Neural progenitor cell (in vitro differentiated cells): ENCODE measurements at places on chromosomes 5 and 9.

GRCh38 chr9:93945400-93946337 lies 9.5 kb downstream of the BARX1 start:
- DNase-seq, result peak; percentile 44
- no peaks in the 10 kb centered on the region for H3K36me3 ChIP-seq
- H3K4me1 ChIP-seq, result peaks cover 27% of the 10 kb centered on the region

DNA sequence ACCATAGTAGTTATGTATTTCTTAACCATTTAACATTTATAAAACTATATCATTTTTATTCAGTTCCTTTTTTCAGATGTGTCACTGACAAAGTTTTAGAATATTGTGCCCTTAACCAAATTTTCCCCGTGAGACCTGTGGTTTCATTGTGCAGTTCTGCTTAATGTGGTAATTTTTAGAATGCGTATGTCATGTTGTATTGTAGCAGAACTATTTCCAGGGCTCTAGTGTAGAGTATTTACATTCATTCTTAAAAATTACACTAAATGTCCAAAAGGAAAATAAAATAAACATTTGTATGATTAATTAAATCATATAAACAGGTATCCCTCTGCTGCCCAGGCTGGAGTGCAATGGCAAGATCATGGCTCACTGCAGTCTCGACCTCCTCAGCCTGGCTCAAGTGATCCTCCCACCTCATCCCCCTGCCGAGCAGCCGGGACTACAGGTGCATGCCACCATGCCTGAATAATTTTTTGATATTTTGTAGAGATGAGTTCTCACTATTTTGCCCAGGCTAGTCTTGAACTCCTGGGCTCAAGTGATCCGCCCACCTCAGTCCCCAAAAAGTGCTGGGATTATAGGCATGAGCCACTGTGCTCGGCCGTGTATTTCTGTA lies 15.4 kb downstream of the SERINC5 start:
- no peak overlapping the region for H3K4me3 ChIP-seq
- H3K4me1 ChIP-seq, result peaks cover 31% of the 10 kb centered on the region
- DNase-seq, result no peak

GRCh38 chr5:150078802-150079689 lies 7.3 kb downstream of the CSF1R start:
- peaks cover 22% of the 10 kb centered on the region for H3K4me1 ChIP-seq
- no peak for DNase-seq

GRCh38 chr5:36772276-36773140 lies 104.1 kb upstream of the NIPBL start:
- H3K4me1 ChIP-seq, result no peaks in the 10 kb centered on the region
- DNase-seq, result no peak
- no peaks in the 10 kb centered on the region for H3K27me3 ChIP-seq

- no peak for DNase-seq
- H3K4me3 ChIP-seq, result no peak overlapping the region
- H3K27ac ChIP-seq, result no peak overlapping the region
These were observed 132.0 kb downstream of the FGF10 start for GRCh38 chr5:44257221-44257620.

GRCh38 chr5:82314964-82315758 lies 37.0 kb upstream of the RPS23 start:
- H3K36me3 ChIP-seq, result no peaks in the 10 kb centered on the region
- peaks cover 21% of the 10 kb centered on the region for H3K4me1 ChIP-seq
- no peak overlapping the region for H3K4me3 ChIP-seq
- no peak overlapping the region for H3K27ac ChIP-seq
- H3K27me3 ChIP-seq, result no peaks in the 10 kb centered on the region

DNA sequence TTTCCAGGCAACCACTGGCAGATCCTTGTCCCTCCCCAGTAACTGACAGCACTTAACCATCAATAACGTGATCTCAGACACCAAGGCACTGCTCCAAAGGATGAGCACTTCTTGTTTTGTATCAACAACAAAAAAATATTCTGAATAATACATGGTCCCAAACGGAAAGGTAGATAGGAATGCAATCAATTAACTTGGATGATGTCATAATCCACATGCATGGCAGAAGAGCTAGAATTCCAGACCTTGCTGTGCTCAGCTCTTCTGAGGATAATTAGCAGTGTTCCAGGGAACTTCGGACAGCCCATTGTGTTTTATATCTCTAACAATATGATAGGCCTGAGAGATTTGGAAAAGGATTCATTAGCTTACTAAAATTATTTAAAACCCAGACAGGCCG lies 288.4 kb upstream of the PCSK5 start:
- H3K4me3 ChIP-seq, result no peak overlapping the region
- no peaks in the 10 kb centered on the region for H3K27me3 ChIP-seq
- no peaks in the 10 kb centered on the region for H3K36me3 ChIP-seq
- no peak overlapping the region for H3K27ac ChIP-seq

GRCh38 chr5:130280528-130281217 lies 376.4 kb downstream of the CHSY3 start:
- no peak overlapping the region for H3K4me3 ChIP-seq
- H3K36me3 ChIP-seq, result no peaks in the 10 kb centered on the region
- DNase-seq, result no peak
- H3K27ac ChIP-seq, result no peak overlapping the region
- no peaks in the 10 kb centered on the region for H3K27me3 ChIP-seq

GRCh38 chr5:150164211-150164980 lies 2.2 kb upstream of the CDX1 start:
- peaks cover 61% of the 10 kb centered on the region for H3K27me3 ChIP-seq
- H3K4me3 ChIP-seq, result no peak overlapping the region
- peaks cover 18% of the 10 kb centered on the region for H3K4me1 ChIP-seq

- H3K4me1 ChIP-seq, result peaks cover 9% of the 10 kb centered on the region
- H3K27me3 ChIP-seq, result no peaks in the 10 kb centered on the region
- H3K4me3 ChIP-seq, result no peak overlapping the region
- H3K27ac ChIP-seq, result no peak overlapping the region
These were observed 54.3 kb downstream of the MTMR12 start for GRCh38 chr5:32258424-32258823.

DNA sequence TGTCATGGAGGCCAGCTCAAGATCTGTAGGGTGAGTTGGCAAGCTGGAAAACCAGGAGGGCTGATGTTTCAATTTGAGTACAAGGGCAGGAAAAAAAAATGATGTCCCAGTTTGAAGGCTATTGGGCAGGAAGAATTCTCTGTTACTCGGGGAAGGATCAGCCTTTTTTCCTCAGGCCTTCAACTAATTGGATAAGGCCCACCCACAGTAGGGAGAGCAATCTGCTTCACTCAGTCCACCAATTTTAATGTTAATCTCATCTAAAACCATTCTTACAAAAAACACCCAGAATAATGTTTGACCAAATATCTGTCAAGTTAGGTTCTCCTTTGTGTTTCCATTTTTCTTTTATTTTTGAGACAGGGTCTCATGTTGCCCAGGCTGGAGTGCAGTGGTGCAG lies 382.4 kb downstream of the ARRDC3 start:
- H3K27me3 ChIP-seq, result no peaks in the 10 kb centered on the region
- H3K4me3 ChIP-seq, result no peak overlapping the region
- no peaks in the 10 kb centered on the region for H3K36me3 ChIP-seq
- H3K4me1 ChIP-seq, result no peaks in the 10 kb centered on the region

DNA sequence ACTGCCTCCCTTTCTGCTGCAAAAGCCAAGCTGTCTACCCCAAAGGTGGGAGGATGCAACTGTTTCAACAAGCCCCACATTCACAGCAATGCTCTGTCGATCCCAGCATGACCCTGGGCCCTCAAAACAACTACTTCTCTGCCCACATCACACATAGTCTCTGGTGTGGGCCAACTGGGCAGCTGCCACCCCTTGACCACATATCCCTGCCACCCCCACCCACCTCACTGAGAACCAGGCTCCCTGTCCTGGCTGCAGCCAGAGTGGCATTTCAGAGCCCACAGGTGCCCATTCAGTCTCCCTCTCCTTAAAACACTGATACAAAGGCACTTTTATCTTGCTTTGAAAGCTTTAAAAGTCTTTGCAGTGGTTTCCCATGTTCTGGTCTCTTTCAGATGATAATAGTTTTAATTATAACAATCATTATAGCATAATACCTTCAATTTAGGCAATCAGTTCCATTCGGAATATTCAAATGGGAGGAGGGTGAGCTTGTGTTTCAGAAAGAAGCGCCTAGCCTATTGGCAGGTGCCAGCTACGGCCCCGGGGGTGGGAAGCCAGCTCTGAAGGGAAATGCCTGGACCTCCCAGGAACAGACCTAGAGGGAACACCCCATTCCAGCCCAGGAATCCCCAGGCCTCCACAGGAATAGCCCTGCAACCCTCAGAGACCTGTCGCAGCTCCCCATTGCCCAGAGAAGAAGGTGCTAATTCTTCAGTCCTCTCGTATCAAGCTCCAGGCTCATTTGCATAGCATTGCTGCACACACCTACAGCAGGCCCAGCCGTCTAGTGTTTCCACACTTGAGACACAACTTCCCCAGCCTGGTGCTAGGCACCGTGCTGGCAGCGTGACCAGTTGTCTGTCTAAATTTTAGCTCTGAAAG lies 90.8 kb downstream of the C5orf15 start:
- no peak overlapping the region for H3K4me3 ChIP-seq
- no peak overlapping the region for H3K27ac ChIP-seq
- H3K36me3 ChIP-seq, result no peaks in the 10 kb centered on the region
- H3K27me3 ChIP-seq, result no peaks in the 10 kb centered on the region
- no peaks in the 10 kb centered on the region for H3K4me1 ChIP-seq

- no peaks in the 10 kb centered on the region for H3K36me3 ChIP-seq
- no peak overlapping the region for H3K4me3 ChIP-seq
- no peak for DNase-seq
- no peak overlapping the region for H3K27ac ChIP-seq
- H3K27me3 ChIP-seq, result peaks cover 12% of the 10 kb centered on the region
These were observed 91.4 kb upstream of the IRX4 start for GRCh38 chr5:1974081-1974480.

- no peak overlapping the region for H3K4me3 ChIP-seq
- H3K27ac ChIP-seq, result no peak overlapping the region
- DNase-seq, result no peak
- H3K27me3 ChIP-seq, result no peaks in the 10 kb centered on the region
These were observed 22.9 kb upstream of the CFAP95 start for GRCh38 chr9:69797675-69798074.

- no peak overlapping the region for H3K4me3 ChIP-seq
- H3K4me1 ChIP-seq, result peaks cover 22% of the 10 kb centered on the region
- H3K27me3 ChIP-seq, result no peaks in the 10 kb centered on the region
- no peak for DNase-seq
- H3K36me3 ChIP-seq, result no peaks in the 10 kb centered on the region
These were observed 83.8 kb downstream of the SEMA4D start for GRCh38 chr9:89413963-89414638.

DNA sequence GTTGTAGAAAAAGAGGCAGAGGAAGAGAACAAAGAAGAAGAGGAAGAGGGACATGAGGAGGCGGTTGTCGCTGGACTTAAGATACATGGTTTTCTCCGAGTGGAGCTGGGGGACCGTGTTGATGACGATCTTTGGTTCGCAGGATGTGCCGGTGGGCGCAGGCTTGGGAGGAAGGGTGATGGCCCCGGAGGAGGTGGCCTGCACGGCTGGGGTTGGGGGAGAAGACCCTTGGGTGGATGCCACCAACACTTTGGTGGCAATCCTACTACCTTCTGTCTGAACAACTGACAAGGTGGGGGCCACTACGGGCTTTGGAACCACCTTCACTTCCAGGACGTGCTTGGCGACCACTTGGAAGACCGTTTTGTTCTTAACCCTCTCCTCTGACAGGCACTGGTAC lies 60.7 kb downstream of the SECISBP2 start:
- H3K4me3 ChIP-seq, result no peak overlapping the region
- DNase-seq, result no peak
- H3K36me3 ChIP-seq, result no peaks in the 10 kb centered on the region
- no peak overlapping the region for H3K27ac ChIP-seq

GRCh38 chr9:87812375-87813118 lies 70.1 kb upstream of the SPATA31E1 start:
- H3K4me3 ChIP-seq, result no peak overlapping the region
- no peaks in the 10 kb centered on the region for H3K36me3 ChIP-seq
- H3K4me1 ChIP-seq, result no peaks in the 10 kb centered on the region
- H3K27me3 ChIP-seq, result no peaks in the 10 kb centered on the region

DNA sequence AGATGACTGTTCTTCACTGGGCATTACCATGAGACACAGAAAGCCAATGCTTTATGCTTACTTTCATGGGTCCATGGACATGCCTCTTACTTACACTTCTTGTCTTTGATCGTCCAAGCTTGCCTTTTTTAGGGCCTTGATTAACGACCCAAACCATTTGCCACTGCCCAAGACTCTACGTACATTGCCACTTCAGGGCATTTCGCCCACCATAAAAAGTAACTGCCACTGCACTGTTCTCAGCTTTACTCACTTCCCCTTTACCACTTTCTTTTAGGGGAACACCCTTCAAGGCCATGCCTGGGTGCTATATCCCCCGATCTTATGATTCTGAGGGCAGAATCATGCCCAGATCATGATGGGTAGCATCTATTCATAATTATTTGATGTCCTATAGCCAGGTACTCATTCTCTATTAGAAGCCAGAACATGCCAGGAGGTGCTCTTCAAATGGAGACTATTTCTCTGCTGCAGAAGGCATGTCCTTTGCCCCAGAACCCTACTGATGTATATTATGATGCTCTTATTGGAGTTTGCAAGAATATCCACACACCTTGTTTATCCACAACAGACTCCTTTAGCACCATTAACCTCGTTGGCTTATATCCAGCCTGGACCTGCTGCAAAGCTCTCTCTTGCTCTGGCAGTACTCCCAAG lies 64.1 kb upstream of the RAD23B start:
- H3K27me3 ChIP-seq, result no peaks in the 10 kb centered on the region
- no peak overlapping the region for H3K4me3 ChIP-seq
- H3K27ac ChIP-seq, result no peak overlapping the region
- peaks cover 16% of the 10 kb centered on the region for H3K4me1 ChIP-seq
- DNase-seq, result no peak

DNA sequence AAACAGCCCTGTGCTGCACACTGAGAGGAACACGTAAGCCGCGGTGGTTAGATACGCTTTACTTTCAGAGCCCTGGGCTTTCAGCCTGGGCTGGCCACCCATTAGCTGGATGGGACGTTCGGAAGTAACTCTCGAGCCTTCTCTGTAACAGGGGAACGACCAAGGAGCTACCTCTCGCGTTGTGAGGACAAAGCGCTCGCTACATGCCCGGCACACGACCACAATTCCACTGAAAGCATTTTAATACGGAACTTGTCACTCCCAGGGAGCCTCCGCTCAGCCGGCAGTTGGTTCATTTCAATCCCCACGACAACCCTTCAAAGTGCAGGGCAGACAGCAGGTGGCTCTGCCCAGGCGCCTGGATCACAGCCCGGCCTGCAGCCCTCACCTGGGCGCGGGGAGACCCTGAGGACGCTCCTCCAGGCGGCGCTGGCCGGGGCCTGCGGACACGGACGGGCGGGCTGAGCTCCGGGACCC lies 368 bp downstream of the SURF1 start:
- H3K4me3 ChIP-seq, result peak overlapping the region; percentile 88
- peaks cover 4% of the 10 kb centered on the region for H3K36me3 ChIP-seq
- no peak for DNase-seq

GRCh38 chr5:55821731-55822512 lies 29.2 kb upstream of the IL31RA start:
- no peaks in the 10 kb centered on the region for H3K36me3 ChIP-seq
- peak; percentile 55 for DNase-seq
- H3K27ac ChIP-seq, result no peak overlapping the region
- no peaks in the 10 kb centered on the region for H3K4me1 ChIP-seq
- peak overlapping the region; percentile 42 for H3K4me3 ChIP-seq
